Vagina (tissue), 2 donors: ENCODE measurements at places on chromosomes 7 and 10. TPM values are rescaled to one million over a fixed set of nuclear protein-coding genes. Genes with fewer than 3 reads are reported as not detected.

The NXPH1 gene
- 0.25 TPM for total RNA-seq

The SPDYE16 gene
- not detected for total RNA-seq

DNA sequence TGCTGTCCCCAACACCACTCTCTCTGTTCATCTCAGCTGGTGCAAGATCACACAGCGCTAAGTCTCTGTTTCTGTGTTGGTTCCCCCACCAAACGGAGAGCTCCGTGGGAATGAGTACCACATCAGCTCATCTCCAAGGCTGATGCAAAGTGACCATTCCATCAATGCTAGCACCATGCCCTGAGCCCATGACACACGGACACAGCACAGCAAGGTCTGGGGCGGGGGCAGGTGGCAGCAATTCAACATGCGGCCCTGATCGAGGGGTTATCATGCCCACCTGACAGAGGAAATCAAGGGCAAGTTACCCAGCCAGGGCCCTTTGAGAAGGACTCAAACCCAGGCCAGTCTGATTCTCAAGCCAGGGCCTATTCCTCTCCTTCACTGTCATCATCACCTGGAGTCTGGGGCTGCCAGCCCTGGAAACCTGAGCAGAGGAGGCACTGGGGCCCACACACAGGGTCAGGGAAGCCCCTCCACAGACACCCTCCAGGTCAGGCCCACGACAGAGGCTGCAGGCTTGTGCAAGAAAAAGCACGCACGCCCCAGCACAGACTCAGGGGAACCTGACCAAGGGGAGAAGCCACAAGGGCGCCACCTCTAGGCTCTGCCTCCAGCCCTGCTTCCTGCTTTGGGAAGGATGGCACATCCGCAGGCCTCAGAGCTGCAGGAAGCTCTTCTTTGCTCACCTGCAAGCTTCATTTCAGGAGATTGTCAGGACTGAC is 74.8 kb downstream of the GRID1 start:
- peak; percentile 74 for DNase-seq
- no peaks in the 10 kb centered on the region for H3K36me3 ChIP-seq
- no peak overlapping the region for H3K4me3 ChIP-seq
- no peak overlapping the region for H3K27ac ChIP-seq

GRCh38 chr7:75924889-75925288 is 9.9 kb downstream of the POR start:
- no peak overlapping the region for H3K27ac ChIP-seq
- no peak for DNase-seq
- no peak overlapping the region for H3K4me3 ChIP-seq
- no peaks in the 10 kb centered on the region for H3K27me3 ChIP-seq

The YAE1 gene
- total RNA-seq = 5.6 TPM
